Left ventricle myocardium inferior (tissue), 1 donor: ENCODE measurements at places on chromosomes 1 and 21. TPM values are rescaled to one million over a fixed set of nuclear protein-coding genes. Genes with fewer than 3 reads are reported as not detected.

Gene KRTAP7-1
- total RNA-seq, result not detected

Gene CENPF
- 1.7 TPM for total RNA-seq

Gene CASQ1
- total RNA-seq, result 39.2 TPM

Gene FAM89A
- total RNA-seq, result 6.5 TPM

Gene TCP10L
- total RNA-seq, result 3.0 TPM
